ENCODE measurements at places on chromosomes 4 and X. TPM values are rescaled to one million over a fixed set of nuclear protein-coding genes. Genes with fewer than 3 reads are reported as not detected.

DNA sequence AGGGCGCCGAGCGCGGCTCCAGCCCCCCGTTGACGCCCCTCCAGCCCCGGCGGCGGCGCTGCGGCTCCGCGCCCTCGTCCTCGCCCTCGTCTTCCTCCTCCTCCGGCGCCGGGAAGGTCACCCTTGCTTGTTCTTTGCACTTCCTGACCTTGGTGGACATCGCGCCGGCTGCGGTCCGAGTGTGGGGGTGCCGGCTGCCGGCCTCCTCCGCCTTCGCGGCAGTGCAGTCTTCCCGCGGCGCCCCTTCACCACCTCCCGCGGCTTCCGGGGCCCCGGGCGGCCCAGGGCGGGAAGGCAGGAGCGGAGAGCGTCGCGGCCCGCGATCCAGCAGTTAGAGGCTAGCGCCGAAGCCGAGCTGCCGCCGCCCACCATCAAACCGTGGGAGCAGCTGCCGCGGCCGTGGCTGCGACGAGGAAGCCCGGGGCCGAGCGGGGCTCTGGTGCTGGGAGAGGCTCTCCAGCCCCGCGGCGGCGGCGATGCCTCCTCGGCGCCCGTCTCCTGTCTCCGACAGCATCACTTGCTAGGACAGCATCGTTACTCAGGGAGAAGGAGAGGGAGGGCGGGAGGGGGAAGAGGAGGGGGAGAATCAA lies at the start of gene TRPC3:
TRPC3 (minus strand) TSS at position 540 of the 590 bp plus-strand sequence; CDS start at position 160, 380 bp downstream.
- peak; percentile 20 for DNase-seq

DNA sequence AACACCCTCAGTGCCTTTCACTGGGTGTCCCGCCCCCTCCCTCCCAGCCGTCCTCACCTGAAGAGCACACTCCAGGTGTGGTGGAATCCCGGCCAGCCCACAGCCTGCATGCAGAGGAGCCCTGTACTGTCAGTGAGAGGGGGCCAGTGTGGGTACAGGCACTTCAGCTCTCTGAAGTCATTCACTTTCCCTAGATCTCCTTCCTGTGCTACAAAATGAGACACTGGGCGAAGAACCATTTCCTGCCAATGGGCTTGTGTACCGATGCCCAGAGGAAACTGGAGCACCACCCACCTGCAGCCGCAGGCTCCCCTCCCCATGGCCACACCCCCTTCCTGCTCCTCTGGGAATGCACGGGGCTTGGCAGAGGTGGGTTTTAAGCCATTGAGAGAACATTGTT lies 73.9 kb upstream of the C4orf50 start:
- no peak for DNase-seq

Gene MAB21L2
- total RNA-seq, result 3.5 TPM

- no peak for DNase-seq
Measured at GRCh38 chr4:41436419-41436818, 101.5 kb upstream of the LIMCH1 start.

DNA sequence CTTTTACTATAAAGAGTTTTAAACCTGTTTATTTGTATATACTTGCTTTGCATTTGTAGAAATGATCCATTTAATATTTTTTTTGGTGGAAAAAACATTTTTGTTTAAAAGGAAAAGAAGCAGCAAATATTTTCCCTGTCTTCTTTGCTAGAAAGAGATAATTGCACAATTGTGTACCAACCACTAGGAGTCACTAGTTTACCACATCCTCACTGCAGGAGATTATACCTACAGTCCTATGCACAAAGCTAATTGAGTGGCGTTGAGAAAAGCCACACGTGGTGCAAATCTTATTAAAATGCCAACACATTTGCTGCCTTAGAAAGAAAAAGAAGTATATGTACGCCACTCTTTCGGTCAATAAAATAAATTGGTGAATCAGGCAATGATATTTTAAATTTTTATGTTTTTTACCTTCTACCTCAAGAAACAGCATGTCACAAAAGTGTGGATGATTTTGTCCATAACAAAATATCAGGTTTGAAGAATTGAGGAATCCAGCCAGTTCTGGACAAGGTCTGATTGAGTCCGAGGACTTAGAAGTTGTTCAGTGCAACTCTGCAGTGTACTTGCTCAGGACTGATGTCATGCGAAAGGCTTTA lies 102.9 kb downstream of the GRXCR1 start:
- no peak for DNase-seq

GRCh38 chr4:168537571-168537970 lies 40.7 kb downstream of the PALLD start:
- DNase-seq, result no peak

GRCh38 chrX:82756272-82756671 lies 751.8 kb upstream of the POU3F4 start:
- DNase-seq, result no peak

DNA sequence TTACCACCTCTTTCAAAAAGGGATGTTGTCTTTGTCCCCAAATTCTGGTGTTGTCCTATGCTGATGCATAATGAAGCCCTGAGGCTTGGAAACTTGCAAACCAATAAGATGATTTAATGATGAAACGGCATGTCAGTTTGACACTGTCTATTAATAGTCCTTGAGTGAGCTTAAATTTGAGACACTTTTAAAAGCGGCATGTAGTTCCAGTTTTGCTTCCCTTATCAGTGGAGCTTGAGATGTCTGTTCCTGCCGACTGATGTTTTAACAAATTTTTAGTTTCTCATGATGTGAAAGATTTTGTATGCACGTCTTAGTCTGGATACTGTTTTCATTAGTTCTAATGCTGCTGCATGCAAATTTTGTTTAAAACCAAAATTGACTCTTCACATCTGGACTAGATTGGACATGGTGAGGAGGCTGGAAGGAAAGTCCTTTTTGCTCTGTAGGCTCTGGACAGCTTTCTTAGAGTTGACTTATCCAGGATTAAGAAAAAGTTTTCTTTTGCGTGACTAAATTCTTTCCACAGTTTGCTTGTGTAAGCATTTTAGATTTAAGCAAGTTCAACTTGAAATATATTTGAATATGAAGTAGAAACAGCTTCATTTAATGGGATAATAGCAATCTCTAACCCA lies 11.7 kb downstream of the C1GALT1C1 start:
- no peak for DNase-seq

Gene UGT2B28
- not detected for total RNA-seq

Gene CSN1S1
- not detected for total RNA-seq

Gene F8A3
- 5.2 TPM for total RNA-seq

DNA sequence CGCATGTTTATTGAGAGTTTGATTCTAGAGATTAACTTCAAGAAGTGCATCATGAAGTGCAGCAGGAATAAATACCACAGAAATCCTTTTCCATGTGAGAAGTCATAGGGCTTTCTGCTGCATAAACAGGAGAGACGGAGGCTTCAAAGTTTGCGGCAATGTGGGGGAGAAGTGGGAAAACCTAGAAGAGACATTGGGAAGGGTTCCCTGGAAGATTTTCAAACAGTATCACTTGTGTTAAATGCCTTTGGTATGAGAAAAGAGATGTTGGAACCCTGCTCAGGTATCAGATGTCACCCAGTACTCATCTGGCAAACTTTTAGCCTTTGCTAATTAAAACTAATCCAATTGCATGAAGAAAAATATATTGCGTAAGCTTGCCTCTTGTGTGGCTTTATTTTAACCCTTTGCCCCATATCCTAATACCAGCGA lies 15.4 kb downstream of the NHS start:
- DNase-seq, result no peak

DNA sequence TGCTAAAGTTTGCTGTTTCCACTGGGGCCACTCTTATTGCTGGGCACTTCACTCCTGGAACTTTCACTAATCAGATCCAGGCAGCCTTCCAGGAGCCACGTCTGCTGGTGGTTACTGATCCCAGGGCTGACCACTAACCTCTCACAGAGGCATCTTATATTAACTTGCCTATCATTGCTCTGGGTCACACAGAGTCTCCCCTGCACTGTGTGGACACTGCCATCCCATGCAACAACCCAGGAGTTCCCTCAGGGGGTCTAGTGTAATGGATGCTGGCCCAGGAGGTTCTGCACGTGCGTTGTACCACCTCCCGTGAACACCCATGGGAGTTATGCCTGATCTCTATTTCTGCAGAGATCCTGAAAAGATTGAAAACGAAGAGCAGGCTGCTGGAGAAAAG lies 41.8 kb upstream of the IQSEC2 start:
- DNase-seq, result no peak

DNA sequence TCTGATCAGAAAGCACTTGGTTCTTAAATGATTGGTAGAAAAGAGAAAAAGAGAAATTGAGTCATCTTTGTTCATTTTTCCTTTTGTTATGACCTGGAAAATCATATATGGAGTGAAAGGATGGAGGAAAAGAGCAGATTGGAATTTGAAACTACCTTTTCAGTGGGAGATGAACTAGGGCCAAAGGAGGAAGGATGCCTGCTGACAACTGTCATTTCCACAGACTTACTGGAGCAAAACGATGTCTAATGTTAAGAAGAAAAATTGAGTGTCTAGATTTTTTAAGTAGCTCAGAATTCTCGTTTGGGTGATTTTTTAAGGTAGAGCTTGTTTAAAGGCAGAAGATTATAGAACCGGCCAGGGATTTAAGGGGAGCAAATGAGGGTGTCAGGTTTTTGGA lies 144.6 kb upstream of the KCNIP4 start:
- no peak for DNase-seq

- no peak for DNase-seq
Measured at GRCh38 chr4:38089961-38090360, 129.8 kb downstream of the PTTG2 start.

- no peak for DNase-seq
Measured at GRCh38 chrX:139484591-139484990, 45.9 kb upstream of the F9 start.

Gene ARHGAP24
- total RNA-seq, result 1.5 TPM

DNA sequence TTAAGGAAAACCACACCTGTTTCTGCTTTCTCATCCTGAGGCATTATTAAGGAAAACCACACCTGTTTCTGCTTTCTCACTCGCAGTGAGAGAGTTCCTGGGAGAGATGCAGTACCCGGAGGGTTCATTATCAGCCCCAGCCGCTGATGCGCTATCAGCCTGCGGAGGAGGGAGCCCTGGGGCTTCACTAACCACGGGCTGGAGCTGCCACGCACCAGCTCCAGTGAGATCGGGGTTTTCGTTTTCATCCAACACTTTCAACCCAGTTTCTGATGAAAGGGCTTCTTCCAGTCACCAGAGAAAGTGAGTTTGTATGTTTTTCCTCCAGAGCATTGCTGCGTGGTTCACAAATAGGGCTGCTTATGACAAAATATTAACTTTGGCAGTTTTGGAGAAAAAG lies 93.2 kb upstream of the PRKX start:
- no peak for DNase-seq

Gene UNC5C
- 6.5 TPM for total RNA-seq

Gene RAPGEF2
- 49.9 TPM for total RNA-seq

GRCh38 chr4:183146478-183146877 lies 47.4 kb downstream of the WWC2 start:
- no peak for DNase-seq

DNA sequence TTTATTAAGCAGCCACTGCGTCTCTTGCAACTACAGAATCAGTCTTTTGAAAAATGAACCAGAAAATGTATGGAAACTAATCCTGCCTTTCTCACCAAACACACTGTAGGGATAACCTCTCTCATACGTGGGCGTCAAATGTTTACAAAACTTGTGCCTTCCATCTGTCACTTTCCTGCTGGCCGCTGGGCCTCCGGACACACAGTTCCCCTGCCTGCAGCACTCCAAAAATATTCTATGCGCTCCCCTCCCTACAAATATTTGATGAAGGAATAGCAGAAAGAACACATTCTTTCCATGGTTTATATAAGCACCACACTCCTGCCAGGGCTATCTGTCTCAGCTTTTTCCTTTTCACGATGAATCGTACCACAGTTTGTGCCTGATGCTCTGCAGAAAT lies 14.9 kb upstream of the CYTL1 start:
- no peak for DNase-seq

- DNase-seq, result no peak
Measured at GRCh38 chr4:98283219-98284189, 22.3 kb downstream of the RAP1GDS1 start.

DNA sequence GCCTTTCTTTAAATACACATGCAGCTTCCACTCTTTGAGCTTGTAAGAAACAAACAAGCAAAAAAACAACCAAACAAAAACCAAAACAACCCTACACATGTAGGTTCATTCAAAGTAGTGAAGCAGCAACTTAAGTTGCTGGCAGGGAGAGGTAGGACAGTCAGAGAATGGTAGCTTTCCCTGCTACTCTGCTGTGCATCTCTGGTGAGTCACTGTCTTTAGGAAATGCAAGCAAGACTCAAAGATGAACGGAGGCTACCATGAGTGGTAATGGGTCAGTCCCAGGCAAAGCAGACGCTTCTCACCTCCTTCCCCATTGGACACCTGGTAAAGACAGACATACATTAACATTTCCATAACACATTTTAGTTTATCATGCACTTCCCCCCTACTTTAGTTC lies 43.2 kb downstream of the PGRMC2 start:
- DNase-seq, result no peak

Gene PNPLA4
- total RNA-seq, result 13.6 TPM
